Motor neuron (in vitro differentiated cells): ENCODE measurements at places on chromosomes 1 and 21. TPM values are rescaled to one million over a fixed set of nuclear protein-coding genes. Genes with fewer than 3 reads are reported as not detected.

DNA sequence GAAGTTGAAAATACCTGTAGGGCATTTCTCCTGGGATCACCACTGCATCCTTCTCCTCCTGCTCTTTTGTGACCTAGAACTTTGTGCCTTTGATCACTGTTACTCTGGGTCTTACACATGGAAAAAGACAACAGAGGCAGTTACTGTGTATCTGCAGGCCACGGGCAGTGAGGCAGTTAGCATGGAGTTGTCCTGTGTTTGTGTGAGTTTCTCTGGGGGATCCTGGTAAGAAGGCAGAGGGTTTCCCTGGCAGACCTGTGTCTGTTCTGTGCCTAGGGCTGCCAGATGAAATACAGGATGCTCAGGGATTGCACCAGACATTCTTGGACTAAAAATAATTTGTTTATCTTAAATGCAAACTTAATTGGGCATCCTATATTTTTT, 44.4 kb upstream of the SCCPDH start:
- no peak for ATAC-seq

LCE6A gene
- not detected in 2 replicates for total RNA-seq

DNA sequence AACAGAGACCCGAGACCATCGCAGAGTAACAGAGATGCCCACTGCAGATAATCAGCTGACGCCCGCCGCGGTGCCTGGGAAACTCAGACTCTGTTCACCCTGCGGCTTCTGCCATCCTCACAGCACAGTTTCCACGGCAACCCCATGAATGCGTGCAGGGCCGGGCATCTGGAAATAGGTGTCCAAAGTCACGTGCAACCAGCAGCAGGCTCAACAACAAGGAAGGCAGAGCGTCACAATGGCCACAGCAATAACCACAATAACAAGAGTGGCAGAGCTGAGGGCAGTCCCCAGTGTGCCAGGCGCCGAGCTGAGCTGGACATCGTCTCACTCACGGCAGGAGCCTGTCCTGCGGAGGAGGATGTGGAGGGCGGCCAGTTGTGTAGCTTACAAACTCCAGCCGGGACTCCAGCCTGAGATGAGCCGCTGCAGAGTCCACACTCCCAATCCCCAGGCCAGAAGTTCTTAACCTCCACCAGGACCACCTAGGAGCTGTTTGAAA, 102.0 kb downstream of the CRYAA start:
- ATAC-seq, result no peak

DNA sequence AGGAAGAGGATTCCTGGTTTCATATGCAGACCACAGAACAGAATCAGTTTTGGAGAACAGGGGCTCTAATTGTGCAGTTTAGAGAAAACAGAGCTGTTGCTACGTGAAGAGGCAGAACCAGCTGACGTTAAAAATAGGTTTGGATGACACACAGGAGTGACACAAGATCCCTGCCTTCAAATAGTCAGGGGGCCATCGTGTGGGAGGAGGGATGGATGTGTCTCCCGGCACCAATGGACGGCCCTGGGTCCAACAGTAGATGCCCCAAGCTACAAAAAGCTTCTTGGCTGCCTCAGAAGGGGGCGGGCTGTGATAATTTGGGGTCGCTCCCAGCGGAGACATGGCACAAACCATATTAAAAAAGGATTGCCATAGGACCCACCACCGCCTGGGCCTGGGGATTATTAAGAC, 87.8 kb downstream of the MRPL37 start:
- peak; percentile 49 for ATAC-seq

GRCh38 chr21:41304068-41304720, 12.4 kb upstream of the FAM3B start:
- ATAC-seq, result no peak

AK4 gene
- 9.7 and 17.8 TPM in 2 replicates for total RNA-seq

TSPEAR gene
- total RNA-seq, result 0.21 and 0.45 TPM in 2 replicates

DNA sequence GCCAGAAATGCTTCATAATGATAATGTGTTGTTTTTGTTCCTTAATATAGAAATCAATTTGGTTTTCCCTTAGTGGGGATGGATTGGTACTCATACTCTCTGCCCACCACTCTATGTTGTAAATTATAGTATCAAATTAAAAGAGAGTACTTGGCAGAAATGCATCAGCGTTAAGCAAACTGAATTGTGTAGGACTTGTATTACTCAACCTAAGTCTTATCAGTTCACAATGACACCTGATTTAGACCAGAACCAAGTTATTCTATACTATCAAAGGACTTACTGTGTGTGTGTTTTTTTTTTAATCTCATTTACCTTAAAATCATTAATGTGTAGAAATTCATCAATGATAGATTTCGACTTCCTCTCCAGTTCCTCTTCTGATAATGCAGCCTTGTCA, 62.0 kb upstream of the HP1BP3 start:
- ATAC-seq, result no peak

DNA sequence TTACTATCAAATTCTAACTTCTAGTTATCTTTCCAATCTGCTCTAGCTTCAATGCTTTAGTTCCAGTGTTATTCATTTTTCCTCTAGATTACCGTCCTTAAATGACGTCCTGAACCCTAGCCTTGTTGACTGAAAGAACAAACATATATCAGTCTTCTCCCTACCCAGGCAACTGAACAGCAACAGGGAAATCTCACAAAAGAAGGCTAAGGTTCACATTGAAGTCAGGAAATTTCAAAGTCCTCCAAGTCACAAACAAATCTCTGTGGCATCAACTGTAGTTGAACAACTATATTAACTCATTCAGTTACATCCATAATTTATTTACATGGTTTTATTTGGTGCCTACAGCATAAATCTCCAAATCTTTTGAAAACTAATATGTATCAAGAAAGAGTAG, 19.5 kb downstream of the FOXJ3 start:
- peak; percentile 48 for ATAC-seq

DNA sequence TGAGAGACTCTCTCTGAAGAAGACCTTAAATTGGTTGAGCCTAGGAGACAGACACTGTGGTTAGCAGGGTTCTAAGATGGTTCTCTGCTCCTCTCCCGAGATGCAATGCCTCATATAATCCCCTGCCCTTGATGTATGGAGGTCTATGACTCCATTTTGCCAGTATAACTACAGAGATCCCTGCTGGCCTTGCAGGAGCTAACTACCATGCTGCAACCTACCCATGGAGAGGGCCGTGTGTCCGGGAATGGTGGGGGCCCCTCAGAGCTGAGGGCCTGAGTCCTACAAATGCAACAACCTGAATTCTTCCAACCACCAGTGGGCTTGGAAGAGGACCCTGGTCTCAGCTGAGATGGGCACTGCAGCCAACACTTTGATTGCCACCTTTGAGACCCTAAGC, 388.0 kb downstream of the SETD4 start:
- no peak for ATAC-seq

SELL gene
- not detected in 2 replicates for total RNA-seq

- no peak for ATAC-seq
These were observed 5.5 kb upstream of the PTP4A2 start for GRCh38 chr1:31943546-31944184.

SHISA4 gene
- 8.6 and 11.3 TPM in 2 replicates for total RNA-seq

MAP3K6 gene
- 9.8 and 12.8 TPM in 2 replicates for total RNA-seq

TNFSF18 gene
- total RNA-seq, result 3.6 and 5.1 TPM in 2 replicates

GPA33 gene
- total RNA-seq, result 0.17 and 0.23 TPM in 2 replicates

- ATAC-seq, result peak; percentile 23
These were observed 104.3 kb upstream of the ADAR start for GRCh38 chr1:154712166-154712810.

DNA sequence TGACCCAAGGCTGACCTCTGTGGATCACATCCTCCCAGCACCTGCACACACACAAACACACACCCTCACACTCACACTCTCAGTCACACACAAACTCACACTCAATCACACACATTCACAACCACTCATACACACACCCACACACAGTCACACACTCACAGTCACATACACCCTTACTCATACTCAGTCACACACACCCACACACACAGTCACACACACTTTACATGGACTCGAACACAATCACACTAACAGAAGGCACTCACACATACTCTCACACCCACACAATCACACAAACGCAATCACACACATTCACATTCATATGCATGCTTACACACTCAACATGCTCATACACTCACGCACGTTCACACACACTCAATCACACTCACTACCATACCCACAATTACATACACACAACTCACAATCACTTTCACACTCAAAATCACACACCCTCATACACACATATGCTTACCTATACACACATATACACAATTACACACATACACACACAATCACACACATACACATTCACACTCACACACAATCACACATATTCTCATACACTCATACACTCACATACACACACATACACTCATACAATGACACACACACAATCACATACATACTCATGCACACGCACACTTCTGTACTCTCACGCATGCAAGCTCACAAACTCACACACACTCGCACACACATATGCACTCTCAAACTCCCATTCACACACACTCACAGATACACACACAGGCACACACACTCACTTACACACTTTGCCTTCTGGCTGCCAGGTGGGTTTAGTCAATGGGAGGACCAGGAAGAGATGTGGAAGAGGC, 6.1 kb downstream of the MEGF6 start:
- ATAC-seq, result no peak

- ATAC-seq, result no peak
These were observed 10.9 kb downstream of the TAGLN2 start for GRCh38 chr1:159914252-159915018.

- no peak for ATAC-seq
These were observed 5.9 kb downstream of the CSTB start for GRCh38 chr21:43770066-43770655.

MYOG gene
- total RNA-seq, result 0.38 TPM in 1 of 2 replicates, not detected in the other

DNA sequence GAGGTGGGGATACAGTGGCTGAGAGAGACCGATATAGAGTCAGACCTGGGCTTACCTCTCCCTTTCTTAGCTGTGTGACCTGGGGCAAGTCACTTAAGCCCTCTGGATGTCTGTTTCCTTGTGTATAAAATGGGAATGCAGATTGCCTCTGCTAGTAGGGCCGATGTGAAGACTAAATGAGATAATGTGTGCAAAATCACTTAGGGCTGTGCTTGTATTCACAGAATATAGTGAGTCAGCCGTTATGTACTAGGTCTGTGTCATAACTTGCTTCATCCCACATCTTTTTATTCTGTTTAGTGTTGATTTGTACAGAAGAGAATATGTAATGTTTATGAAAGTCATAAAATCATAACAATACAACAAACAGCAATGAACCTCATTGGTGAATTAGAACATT, 56.0 kb downstream of the PTPRU start:
- no peak for ATAC-seq

DNA sequence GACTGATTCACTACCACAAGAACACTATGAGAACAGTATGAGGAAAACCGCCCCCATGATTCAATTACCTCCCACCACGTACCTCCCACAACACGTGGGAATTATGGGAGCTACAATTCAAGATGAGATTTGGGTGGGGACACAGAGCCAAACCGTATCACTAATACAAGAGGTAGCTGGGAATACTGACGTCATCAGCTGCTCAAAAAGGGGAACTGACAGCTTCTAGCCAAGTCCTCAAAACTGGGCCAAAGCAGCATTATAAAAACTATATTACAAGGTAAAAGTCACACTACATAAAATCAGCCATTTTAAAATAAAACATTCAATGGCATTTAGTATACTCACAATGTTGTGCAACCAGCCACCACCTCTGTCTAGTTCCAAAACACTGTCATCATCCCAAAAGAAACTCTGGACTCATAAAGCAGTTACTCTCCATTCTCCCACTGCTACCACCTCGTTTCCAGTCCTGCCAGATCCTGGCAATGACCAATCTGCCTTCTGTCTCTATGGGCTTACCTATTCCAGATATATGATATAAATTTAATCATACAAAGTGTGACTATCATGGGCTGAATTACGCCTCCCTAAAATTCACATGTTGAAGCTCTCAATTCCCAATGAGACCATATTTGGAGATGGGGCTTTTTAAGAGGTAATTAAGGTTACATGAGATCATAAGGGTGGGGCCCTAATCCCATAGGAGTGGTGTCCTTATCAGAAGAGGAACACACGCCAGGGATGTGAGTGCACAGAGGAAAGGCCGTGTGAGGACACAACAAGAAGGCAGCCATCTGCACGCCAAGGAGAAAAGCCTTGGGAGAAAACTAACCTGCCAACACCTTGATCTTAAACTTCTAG, 192.1 kb downstream of the SETD4 start:
- ATAC-seq, result no peak

DNA sequence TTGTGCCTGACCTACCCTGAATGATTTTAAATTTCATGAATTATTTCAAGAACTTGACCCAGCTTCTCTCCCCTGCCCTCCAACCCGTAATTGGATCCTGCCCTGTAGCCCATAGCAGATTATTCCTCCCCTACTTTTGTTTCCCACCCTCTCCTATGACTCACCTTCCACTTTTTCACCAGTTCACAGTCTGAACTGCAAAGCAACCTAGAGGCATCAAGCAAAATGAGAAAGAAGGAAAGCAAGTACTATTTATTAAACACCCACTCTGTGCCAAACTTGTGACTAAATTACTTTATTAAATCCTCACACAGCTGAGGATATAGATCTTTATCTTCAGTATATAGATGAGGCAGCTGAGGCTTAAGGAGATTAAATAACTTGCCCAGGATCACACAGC, 20.7 kb upstream of the IKBKE start:
- peak; percentile 87 for ATAC-seq

S100A4 gene
- 2.1 and 3.0 TPM in 2 replicates for total RNA-seq

HSD3B1 gene
- 2.4 TPM in 1 of 2 replicates, not detected in the other for total RNA-seq

DNA sequence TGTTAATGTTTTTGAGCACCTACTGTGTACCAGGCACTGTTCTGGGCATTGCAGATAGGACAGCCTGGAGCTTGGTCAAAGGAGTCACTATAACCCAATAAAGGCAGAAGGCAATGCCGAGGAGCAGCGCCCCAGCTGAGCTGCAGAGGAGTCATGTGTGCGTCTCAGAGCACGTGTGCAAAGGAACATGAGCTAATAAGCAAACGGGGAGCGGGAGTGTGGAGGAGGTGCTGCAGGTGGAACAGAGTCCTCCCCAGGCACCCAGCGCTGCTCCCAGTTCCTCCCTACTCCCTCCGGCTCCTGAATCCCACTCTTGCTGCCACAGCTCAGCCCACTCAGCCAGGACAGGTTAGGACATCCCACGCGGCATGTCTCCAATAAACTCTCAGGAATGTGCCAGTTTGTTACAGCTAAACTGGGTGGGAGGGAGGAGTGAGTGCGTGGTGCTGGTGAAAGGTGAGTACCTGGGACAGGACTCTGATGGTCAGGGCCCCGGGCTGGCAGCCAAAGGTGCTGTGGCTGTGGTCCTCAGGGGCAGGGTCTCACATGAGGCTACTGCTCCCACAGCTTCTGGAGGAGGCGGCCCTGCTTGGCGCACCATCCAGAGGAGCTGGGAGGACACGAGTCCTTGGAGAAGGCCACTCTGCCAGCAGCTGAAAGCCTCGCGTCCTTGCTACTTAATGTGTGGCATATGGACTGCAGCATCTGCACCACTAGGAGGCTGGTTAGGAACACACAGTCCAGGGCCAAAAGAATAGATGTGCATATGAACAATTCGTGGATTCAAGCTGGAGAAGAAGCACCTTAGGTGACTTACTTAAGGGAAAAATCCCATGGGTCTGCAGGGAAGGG, 52.3 kb downstream of the GRIK3 start:
- ATAC-seq, result no peak

- ATAC-seq, result peak; percentile 56
These were observed 29.1 kb upstream of the KLF17 start for GRCh38 chr1:44089371-44090048.

GRCh38 chr1:211583011-211583992, 4.3 kb upstream of the SLC30A1 start:
- no peak for ATAC-seq
